ENCODE measurements at places on chromosomes 5 and 9. TPM values are rescaled to one million over a fixed set of nuclear protein-coding genes. Genes with fewer than 3 reads are reported as not detected.
A peak's percentile ranks its signal among the peaks of the same experiment; 100 is the strongest.

- DNase-seq: no peak
Measured at GRCh38 chr5:73296772-73297171, 123.8 kb downstream of the TMEM174 start.

The PTTG1 gene
- total RNA-seq: 963 TPM

DNA sequence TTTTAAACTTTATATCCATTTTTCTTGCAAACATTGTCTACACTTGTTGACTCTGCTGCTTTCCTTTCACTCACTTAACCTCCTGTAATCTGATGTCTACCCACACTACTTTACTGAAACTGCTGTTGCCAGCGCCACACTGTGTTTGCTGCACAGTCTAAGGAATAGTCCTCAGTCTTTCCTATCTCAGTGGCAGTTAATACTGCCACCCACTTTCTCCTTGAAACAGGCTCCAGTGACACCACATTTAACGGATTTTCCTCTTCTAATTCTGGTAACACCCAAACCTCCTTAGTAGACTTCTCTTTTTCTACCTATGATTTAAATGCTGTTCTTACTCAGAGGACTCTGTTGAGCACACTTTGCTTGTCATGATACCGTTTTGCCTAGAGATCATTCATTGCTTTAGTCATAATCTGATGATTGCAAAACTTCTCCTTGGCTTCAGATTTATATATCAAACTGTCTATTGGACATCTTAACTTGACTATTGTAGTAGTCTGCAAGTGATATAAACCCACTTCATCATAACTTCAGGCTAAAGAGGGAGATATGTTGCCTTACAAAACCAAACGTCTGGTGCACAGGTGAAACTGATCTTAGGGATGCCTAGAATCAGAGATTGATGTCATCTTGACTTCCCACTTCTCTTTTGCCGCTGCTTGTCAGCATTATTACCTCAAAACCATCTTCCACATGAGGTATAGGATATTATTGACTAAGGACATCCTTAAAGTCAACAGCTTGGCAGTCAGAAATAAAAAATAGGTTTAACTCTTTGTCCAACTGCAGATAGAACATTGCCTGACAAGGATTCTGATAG lies 94.1 kb downstream of the CDC42SE2 start:
- no peak for DNase-seq

The C1QTNF3 gene
- total RNA-seq: 0.36 TPM

- DNase-seq: no peak
Measured at GRCh38 chr5:171755354-171755821, 30.2 kb upstream of the SMIM23 start.

DNA sequence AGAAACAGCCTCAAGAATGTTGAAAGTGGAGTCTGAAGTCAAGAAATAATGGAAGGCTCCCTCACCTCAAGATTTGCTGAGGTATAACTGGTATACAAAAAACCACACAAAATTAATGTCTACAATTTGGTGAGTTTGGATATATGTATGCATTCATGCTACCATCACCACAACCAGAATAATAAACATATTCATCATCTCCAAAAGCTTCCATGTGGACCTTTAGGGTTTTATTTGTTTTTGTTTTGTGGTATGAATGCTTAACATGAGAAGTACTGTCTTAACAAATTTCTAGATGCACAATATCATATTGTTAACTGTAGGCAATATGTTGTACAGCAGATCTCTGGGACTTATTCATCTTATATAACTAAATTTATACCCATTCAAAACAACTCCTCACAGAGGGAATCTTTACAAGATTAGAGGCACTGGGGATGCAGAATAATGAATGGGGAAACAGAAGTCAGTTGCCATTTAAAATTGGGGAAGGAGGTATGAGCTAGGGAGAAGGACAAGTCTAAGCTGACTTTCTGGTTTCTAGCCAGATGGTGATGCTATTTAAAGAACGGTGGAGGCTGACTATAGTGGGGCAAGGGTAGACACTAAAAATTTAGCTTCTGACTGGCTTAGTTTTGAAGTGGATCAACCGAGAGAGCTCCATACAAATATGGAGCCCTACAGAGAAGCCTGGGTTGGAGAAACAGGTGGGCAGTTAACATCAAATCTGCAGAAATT lies 213.9 kb downstream of the BNC2 start:
- DNase-seq: no peak

DNA sequence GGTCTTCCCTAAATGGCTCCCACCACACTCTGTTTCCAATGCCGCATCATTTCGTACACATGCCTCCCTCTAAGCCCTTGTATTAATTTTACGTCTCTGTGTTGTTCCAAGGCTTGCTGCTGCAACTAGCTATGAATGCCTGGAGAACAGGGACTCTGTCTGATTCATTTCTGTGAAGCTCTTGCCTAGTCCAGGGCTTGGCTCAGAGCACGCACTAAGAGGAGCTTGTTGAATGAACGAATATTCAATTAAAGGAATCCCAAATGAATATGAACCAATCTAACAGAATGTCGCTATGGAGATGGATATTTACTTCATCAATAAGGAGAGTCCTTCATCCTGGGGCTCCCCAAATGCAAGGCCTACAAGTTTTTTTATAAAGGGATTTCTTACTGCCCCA lies 55.3 kb downstream of the TGFBR1 start:
- DNase-seq: no peak

- no peak for DNase-seq
Measured at GRCh38 chr5:98969400-98969799, 40.6 kb upstream of the CHD1 start.

The OXCT1 gene
- 29.2 TPM for total RNA-seq

DNA sequence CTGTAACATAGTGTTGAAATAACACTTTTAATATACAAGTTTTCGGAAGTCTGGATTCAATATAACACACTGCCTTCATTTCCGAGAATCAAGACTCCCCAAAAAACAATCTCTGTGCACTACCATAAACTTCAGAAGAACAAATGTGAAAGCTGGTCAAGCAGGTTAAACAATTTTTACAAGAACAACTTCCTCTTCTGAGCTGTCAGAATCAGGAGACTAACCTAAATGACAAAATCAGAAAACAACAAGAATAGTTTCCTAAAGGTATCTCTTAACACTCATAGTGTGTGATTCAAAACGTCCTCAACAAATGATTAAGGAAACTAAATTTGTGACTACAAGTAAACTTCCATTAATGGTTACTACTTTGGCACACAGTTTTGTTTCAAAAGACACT lies 11.6 kb downstream of the C9orf72 start:
- DNase-seq: no peak

- no peak for DNase-seq
Measured at GRCh38 chr5:885529-885928, 7.1 kb downstream of the BRD9 start.

The NOTCH1 gene
- total RNA-seq: 17.1 TPM

The ENTR1 gene
- total RNA-seq: 57.5 TPM

The OR13C3 gene
- not detected for total RNA-seq

DNA sequence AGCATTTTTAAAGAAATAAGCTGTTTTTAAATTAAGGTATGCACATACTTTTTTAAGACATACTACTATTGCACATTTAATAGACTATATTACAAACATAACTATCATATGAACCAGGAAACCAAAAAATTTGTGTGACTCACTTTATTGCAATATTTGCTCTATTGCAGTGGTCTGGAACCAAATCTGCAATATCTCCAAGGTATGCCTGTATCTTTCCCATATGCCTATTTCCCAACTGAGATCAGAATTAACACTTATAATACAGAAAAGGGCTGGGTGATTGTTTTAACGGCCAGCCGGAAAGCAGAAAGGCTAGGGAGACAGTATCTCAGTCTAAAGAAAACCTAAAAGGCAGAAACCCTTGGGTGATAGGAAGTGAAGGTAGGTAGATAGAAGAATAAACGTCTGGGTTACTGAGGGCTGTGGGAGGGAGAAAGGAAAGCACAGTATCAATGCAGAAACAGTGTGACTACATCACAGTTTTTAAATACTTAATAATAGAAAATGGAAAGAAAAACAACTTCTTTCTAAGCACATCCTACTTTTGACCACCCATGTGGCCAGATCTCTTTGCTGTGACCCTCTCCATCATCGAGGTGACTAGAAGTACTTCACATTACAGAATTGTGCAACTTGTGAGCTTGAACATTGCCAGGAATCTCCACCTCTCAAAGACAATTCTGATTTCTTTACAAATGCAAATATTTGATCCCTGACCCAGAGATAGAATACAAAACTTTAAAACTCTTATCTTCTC lies 126.4 kb downstream of the LPAR1 start:
- no peak for DNase-seq

The KCNMB1 gene
- not detected for total RNA-seq

- no peak for DNase-seq
Measured at GRCh38 chr5:135670588-135670987, 91.8 kb upstream of the CXCL14 start.

DNA sequence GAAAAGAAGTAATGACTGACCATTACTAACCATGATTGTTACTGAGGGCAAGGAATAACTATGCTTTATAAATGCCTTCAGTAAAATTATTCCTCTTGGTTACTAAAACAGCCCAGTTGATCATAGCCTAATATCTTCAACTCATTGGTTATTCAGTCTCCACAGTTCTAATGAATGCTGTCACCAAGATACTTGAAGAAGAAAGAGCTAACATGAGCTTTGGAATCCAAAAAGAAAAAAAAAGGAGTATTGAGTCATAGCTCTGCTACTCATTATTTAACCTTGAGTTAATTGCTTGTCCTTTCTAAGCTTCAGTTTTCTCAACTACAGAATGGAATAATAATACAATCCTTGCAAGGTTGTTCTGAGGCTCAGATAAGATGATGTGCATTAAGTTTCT lies 187.7 kb downstream of the BRINP1 start:
- DNase-seq: peak; percentile 27

GRCh38 chr9:134546746-134547145 lies 94.9 kb upstream of the COL5A1 start:
- no peak for DNase-seq

The CRHBP gene
- total RNA-seq: not detected

The GARIN3 gene
- not detected for total RNA-seq

GRCh38 chr5:143434261-143435209 lies 31.0 kb upstream of the NR3C1 start:
- DNase-seq: no peak

The RECK gene
- 6.6 TPM for total RNA-seq

- DNase-seq: no peak
Measured at GRCh38 chr5:125710745-125711144, 712.5 kb upstream of the GRAMD2B start.
